ENCODE measurements at places on chromosomes 11 and 22. TPM values are rescaled to one million over a fixed set of nuclear protein-coding genes. Genes with fewer than 3 reads are reported as not detected.

DNA sequence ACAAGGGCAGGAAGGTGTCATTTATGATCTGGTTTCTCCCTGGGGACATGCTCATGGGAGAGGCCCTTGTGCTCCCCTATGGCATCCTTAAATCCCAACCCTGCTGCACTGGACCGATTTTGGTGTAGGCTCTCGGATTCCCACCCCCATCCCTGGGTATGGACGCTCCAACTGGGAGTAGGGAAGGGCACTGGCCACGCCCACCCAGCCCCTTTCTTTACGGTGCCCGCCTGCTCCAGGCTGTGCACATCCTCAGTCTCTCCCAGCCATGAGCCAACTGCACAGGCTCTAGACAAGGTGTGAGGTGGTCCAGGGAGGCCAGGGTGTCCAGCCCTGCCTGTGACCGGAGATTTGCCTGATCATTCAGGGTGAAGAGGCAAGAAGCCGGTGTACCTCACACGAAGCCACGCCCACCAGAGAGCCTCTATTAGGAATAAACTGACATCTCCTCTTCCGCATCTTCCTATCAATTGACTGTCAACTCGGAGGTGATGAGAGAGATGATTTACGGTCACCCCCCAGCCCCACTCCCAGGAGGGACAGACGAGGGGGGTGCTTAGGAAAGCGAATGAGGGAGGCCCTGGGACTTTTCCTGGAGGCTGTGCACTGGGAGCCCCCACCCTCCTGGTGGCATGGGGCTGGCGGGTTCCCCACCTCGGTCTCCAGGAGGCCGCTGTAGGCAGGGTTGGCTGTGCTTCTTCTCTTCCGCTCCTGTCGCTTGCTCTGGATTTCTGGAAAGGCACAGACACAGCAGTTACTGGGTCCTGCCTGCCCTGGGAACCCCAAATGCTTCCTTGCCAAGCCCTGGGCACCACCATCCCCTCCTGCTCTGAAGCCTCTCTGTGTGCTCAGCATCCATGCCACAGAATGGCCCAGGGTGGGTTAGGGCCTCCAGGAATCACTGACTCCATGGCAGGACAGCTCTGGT lies 116.7 kb downstream of the PHF21B start:
- no peak for DNase-seq

- no peak for DNase-seq
These were observed 992.8 kb downstream of the DLG2 start for GRCh38 chr11:84634309-84634708.

DNA sequence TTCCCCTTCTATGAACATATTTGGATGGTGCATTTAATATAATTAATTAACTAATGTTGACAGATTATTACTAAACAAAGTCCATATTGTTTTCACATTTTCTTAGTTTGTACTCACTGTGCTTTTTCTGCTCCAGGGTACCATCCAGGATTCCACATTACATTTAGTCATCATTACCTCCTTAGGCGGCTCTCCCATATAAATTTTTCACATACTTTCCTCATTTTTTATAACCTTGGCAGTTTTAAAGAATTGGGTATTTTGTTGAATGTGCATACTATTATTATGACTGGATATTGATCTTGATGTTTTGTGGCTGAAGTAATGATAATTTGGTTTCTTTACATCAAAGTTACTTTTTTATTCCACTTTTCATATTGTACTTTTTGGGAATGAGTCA lies 755.6 kb upstream of the ANO3 start:
- no peak for DNase-seq

DNA sequence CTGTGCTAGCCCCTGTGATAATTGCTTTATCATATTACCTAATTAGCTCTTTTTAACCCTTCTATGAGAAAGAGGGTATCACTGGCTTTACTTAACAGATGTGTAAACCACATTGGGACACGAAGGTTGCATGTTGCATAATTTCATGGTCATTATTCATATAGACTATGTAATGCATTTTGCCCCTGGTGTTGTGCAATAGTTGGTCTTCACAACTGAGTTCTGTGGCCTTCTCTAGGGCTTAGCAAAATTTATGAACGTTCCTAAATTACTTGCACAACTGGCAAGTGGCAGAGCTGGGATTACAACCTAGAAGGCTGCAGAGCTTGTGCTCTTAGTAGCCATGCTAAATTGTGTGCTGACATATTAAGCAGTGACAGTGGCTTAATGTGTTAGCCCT lies 34.6 kb upstream of the PDGFD start:
- peak; percentile 67 for DNase-seq

LRRC32 gene
- polyA plus RNA-seq = 103 TPM

TSPAN32 gene
- 0.05 TPM for polyA plus RNA-seq

SNX15 gene
- polyA plus RNA-seq = 15.2 TPM

THAP12 gene
- 52.5 TPM for polyA plus RNA-seq

- DNase-seq = peak; percentile 85
These were observed 2.4 kb downstream of the GAS2L1 start for GRCh38 chr22:29308791-29309262.

DNA sequence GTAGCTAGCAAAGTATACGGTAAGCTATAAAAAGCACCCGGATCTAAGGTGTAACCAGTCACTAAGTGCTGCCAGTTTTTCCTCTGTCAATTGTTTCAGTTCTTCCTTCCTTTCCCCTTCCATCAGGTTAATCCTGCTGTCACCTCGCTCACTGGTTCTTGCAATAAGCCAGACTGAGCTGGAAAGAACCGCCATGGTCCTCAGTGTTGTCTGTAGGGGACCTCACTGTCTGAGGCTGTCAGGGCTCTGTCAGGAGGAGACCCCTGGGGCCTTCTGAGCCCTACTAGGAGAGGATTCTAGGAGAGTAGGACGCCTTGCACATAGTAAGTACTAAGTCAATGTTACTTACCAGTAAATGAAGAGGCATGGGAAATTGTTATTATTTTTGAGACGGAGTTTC lies 1.4 kb upstream of the TBC1D22A start:
- DNase-seq = no peak

DNA sequence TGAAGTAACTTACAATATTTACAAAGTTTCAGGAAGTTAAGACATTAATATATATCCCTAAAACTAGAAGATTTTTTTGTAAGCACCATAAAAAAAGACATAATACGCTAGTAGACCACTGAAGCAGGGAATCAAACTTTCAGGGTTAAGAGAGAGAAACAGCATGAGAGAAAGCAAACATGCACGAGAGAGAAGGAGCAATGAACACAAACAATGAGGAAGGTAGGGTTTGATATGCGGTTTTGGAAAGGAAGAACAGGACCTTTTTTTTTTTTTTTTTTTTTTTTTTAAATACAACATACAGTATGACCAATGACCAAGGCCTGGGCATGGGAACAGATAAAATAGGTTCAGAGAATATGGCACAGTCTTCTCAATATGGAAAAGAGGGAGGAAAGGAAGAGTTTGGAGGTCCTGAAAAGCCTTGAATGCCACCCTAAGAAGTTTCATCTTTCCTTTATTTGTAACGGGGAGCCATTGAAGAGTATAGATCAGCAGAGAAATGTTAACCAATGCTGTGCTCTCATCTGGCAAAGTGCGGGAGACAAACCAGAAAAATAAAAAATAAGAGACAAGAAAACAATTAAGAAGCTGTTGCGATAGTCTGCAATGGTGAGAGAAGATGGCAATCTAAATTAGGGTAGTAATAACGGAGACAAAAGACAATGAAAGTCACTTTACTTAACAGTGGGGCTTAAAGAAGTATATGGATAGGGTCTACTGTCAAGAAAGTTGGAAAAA lies 101.0 kb downstream of the USP35 start:
- no peak for DNase-seq

GRCh38 chr22:20080776-20081654 lies 974 bp downstream of the DGCR8 start:
- peak; percentile 57 for DNase-seq

DNA sequence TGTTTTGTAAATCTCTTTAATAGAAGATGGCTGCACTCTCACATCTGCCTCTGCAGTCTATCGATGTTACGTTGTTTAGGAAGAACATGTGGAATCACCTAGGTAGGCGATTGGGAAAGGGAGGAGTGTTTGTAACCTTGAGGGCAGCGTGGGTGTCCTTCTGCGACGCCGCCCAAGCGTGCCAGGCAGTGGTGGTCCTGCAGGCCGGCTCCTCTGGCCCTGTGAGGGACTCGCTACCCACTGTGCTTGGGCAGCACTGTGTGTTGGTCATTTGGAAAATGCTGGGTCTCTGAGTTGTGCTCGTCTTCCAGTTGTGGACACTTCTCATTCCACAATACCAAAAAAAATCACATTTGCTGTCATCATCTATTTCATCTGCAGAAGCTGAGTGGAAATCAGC lies 29.1 kb downstream of the CTTN start:
- no peak for DNase-seq

- peak; percentile 76 for DNase-seq
These were observed 910.5 kb upstream of the CHORDC1 start for GRCh38 chr11:91133361-91133760.

- no peak for DNase-seq
These were observed 3.1 kb upstream of the DERL3 start for GRCh38 chr22:23841736-23842445.

DNA sequence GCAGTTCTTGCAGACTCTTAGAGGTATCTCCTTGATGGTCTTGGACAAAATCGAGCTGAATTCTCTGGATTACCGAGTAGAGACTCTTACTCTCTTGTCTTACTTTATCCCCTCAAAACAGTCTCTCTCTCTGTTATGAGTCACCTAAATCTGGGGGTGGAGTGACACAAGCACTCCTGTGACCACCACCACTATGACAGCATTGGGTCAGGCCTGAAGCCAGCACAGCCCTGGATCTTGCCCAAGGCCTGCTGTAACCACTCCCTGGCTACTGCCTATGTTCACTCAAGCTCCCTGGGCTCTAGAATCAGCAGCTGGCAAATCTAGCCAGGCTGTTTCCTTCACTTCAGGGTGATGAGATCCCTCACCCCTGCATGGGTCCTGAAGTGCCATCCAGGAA lies 662.5 kb downstream of the LUZP2 start:
- peak; percentile 28 for DNase-seq

DNA sequence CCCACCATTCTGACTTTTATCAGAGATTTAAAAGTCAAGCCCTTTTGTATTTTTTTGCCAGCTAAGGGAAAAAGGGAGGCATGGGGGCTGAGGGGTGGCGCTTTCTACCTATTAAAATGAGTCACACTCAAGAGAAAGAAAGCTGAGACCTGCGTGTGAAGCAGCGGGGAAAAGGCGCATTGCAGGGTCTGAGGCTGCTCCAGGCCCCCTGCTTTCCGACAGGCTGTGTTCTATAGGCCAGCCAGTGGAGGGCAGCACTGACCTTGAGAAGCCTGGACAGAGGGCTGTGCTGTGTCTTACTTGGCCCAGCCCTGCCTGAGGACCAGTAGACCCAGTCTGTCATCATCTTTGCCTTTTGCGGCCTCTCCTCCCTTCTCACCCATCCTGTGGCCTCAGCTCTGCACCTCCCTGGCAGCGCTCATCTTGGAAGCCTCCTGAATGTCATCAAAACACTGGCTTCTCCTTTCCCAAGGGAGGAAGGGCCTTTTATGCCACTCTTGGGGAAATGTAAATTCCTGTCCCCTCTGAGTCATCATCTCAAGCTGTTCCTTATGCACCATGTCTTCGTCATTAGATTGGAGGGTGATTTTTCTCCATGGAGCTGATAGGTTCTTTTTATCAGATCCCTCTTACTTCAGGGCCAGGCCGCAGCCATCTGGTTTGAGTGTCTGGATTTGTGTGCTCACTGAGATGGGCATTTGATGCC lies 12.6 kb upstream of the MAPK8IP1 start:
- peak; percentile 95 for DNase-seq

DNA sequence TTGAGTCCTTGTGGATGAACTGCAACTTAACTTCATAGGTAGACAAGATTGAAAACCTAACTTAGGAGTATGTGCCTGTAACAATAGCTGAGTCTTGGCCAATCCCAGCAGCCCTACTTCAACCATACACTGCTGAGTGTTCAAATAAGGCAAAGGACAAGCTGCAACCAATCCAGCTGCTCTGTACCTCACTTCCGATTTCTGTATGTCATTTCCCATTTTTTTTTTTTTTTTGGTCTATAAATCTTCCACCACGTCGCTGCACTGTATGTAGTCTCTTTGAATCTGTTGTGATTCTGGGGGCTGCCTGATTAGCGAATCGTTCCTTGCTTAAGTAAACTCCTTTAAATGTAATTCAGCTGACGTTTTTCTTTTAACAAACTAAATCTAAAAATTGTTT lies 35.4 kb upstream of the FLI1 start:
- no peak for DNase-seq

TBX1 gene
- not detected for polyA plus RNA-seq

CLMP gene
- 151 TPM for polyA plus RNA-seq

DNA sequence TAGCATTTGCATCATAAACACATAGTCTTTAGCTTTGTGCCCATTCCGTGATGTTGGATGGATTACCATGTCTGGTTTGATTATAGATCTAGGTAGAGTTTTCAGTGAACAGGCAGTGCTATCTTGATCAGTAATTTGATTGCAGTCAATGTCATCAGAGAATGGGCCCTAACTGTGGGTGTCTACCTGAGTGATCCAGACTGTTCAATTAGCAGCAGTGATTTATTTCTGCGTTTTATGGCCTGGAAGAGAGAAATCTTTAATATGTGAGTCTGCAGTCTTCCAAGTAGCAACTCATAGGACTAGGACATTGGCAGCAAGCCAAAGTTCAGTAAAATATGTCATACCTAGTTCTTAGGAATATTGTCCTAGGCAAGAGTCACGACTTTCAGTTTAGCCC lies 80.3 kb downstream of the CASP12 start:
- DNase-seq = no peak

- DNase-seq = no peak
These were observed 14.9 kb upstream of the NAV2 start for GRCh38 chr11:19697721-19698121.

DNA sequence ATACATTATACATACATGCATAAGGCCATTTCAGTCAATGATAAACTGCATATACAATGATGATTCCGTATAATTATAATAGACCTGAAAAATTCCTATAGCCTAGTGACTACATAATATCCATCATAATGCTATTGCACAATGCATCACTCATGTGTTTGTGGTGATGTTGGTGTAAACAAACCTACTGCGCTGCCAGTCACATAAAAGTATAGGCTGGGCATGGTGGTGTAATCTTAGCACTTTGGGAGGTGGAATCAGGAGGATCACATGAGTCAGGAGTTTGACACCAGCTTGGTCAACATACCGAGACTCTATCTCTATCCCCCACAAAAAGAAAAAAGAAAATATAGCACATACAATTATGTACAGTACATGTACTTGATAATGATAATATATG lies 163.7 kb upstream of the DDI1 start:
- no peak for DNase-seq

DNA sequence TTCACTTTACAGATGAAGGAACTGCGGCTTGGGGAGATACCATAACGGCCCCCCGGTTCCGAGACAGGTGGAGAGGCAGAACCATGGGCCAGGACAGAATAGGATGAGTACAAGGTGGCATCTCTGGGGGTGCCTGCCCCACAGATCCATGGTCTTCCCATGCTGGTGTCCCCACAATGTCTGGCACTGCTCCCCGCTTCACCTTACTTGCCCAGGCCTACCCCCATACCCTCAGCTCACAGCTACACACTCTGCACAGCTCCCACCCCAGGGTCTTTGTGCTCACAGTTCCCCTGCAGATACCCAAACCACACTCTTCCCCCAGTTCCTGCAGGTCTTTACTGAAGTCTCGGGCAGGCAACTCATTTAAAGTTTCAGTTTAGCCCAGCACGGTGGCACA lies 11.4 kb upstream of the DGCR8 start:
- no peak for DNase-seq

GRCh38 chr11:80636999-80637398 lies 1196.2 kb upstream of the TENM4 start:
- no peak for DNase-seq
